Right hindlimb (tissue), 1 donor: ENCODE measurements at places on chromosomes 4 and X.

- peak; percentile 18 for DNase-seq
These were observed 66.0 kb upstream of the C4orf54 start for GRCh38 chr4:99723612-99724011.

- DNase-seq: no peak
These were observed 49.3 kb downstream of the SGMS2 start for GRCh38 chr4:107874024-107874423.

DNA sequence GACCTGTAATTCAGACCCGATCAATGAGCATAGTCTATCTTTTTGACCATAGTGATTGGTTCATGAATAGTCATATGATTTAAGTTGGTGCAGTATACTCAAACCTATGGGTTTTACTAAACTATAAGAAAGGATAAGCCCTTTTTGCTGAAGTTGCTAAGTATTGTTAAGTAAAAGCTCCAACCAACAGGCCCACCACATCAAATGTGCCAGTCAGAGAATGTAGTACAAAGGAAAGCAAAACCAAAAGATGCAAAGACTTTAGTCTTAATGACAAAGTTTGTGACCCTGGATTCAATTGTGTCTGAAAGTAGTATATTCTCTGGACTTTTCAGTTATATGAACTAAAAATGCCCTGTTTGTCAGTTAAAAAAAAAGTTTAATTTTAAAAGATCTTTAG, 208.1 kb upstream of the TET2 start:
- no peak for DNase-seq

DNA sequence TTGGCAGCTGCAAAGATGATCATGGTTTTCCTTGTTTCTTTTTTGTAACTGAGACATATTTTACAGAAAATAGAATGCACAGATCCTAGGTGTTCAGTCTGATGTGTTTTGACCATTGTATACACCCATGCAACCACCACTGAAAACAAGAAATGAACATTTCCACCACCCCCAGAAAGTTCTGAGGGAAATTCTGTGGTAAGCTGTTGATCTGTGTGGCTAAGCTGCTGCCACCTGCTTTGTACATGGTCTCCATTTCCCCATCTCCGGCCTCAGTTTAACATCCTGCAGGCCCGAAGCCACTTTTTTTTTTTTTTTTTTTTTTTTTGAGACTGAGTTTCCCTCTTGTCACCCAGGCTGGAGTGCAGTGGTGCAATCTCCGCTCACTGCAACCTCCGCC, 65.3 kb downstream of the NYX start:
- DNase-seq: no peak

DNA sequence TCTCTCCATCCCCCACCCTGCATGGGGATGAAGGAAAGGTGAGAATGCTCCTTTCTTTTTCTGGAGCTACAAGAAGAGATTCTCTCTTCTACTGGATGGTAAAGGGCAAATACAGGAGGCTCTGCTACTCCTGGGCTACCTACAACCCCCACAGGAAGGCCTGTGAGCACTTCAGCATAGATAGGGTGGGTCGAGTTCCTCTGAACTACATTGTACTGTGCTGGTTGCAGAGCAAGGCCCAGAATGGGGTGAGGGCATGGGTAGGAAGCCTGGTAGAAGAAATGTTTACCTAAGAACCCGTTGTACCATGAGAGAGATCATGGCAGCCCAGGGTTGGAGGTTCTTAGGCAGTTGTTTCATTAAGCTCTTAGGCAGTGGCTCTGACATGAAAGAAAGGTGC, 510.4 kb downstream of the MID1IP1 start:
- no peak for DNase-seq

DNA sequence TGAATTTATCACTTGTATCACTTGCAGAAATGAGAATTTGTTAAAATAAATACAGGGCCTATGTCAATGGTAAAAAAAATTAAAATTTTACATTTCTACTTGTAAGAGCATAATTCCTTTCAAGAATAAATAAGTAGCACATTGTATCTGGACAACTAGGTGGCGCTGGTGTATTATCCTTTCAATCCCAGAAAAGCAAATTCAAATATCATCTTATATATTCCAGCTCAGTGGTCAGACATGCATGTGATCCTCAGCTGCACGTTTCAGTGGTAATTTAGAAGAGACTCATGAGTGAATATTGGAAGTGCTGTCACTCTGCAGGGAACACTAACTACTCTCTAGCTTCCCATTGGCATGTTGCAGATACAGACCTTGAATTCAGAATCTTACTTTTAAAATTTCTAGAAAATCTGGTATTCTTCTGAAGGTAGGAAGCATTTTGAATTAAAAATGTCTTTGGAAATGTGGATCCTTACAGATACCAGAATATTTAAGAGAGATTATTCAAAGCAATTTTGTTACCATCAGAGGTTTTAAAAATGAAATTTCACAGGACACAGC, 1414.7 kb upstream of the TENM3 start:
- DNase-seq: peak; percentile 40

DNA sequence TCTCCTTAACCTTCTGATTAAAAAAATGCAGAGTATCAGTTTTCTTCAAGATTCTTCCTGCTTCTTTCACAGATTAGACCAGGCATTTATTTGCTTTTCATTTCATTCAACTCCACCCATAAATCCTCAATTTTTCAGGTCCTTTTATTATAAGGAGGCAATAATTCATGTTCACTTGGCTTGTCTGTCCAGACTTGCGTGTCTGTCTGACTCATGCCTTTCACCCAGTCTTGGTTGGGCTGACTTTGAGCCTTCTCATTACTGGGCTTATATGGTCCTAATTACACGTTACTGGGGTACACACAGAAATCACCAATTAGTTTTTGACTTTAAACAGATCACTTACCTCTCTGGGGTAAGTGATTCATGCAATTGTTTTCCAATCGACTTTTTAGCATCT, 48.8 kb upstream of the GALNT7 start:
- DNase-seq: no peak

DNA sequence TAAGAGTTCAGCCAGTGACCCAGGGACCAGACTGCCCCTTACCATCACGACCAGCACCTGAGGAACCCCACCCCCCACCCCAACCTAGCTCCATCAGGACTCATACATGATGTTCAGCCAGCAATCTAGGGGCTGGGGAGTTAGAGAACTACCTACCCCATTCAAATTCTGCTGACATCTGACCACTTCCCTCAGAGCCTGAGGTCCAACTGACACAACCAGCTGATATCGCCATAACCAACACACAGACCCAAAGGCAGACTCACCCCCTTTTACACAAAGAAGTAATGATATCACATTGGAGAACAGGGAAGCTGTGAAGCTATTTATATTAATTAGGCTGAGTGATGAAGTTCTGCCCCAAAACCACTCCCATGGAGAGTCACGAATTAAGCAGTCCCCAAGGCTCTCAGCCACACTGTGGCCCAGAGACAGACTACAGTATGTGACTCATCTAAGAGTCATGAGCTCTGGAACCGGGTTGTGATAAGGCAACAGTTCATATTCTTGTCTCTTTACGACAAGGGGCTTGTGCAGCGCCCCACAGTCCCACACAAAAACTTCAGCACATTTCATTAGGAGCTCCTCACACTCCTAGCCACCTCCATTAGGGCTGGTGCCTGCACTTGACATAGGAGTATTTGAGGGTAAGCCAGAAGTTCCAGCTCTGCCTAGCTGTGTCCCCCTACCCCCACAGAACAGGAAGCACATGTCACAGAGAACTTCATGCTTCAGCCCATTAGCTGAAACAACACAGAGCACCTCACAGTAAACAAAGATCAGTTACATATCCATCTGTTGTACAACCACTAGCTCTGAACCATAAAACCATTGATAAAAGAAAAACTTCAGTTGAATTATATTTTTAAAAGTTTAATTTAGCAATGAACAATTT, 184.7 kb upstream of the ZCCHC13 start:
- DNase-seq: no peak

DNA sequence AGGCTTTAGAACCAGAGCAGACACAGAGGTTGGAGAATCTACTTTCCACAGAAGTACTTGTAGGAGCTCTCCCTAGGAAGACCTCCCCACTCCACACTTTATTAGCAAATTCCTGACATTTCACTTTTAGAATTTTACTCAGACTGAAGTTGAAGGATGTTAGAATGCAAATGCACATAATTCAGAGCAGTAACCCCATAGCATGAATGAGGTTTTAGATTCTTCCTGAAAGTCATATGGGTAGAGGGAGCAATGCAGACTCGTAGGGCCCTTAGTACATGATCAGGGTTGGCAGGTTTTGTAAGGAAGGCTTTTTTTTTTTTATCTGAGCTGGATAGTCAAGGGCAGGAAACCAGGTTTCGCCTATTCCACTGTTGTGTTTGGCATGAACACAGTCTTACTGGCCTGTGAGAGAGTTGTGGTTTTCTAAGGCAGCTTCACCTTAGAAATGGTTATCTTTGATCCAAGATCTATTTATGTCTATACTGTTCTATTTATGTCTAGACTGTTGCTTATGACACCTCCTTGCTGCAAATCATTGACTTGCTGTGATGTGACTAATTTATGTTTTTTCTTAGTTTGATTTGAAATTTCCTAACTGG, 48.9 kb downstream of the SPATA18 start:
- DNase-seq: no peak

DNA sequence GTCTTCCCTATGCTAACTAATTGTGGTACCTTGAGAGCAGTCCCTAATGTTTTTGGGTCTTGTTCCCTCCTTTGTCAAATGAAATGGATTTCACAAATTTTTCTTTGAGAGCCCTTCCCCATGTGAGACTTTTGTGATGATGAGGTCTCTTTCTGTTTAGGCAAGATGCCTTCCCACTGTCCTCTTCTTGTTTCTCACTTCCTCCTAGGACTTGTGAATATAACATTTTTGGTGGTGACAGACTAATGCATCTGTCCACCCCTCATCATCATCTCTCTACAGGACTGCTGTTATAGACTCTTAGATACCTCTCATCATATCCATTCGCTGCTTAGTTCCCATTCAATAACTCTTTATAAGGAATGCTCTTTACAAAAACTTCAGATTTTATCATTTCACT, 8.7 kb upstream of the ANK2 start:
- no peak for DNase-seq

DNA sequence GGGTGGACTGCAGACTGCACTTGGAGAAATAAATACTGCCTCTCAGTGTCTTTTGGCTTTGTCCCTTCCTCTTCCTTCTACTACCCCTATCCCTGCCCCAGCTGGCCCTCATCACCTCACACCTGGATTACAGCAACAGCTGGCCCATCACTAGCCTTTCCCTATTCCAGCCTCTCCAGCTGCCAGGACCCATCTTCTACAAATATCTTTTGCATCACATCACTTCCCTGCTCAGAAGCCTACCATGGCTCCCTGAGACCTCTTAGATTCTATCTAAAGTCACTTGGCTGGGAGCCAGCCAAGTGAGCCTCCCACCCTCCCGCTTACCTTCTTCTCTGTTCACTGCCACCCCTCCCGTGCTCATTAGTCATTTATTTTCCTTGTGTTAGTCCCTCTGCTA, 66.8 kb downstream of the TSC22D3 start:
- no peak for DNase-seq

DNA sequence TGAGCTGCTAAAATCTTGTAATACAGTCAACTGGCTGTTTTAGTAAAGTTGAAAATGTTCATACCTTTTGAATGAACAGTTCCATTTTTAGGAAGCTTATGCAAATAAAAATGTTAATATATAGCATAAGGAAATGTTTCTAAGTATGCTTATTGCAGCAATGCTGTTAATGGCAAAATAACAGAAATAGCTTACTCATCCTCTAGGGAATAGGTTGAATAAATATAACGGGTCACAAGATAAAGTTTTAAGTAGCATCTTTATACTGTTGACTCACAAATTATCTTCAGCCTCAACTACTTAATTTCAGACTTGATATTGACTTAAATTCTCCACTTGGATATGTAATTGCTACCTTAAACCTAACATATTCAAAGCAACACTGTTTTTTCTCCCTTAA, 27.7 kb downstream of the HERC3 start:
- DNase-seq: no peak

DNA sequence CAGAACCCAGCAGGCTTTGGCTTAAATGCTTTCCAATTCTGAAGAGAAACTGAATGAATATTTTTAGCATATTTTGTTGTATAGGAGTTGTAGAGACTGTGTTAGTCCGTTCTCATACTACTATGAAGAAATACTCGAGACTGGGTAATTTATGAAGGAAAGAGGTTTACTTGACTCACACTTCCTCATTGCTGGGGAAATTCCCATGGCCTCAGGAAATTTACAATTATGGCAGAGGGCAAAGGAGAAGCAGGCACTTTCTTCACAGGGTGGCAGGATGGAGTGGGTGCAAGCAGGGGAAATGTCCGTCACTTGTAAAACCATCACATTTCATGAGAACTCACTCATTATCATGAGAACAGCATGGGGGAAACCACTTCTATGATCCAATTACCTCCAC, 291.7 kb downstream of the PACRGL start:
- no peak for DNase-seq

DNA sequence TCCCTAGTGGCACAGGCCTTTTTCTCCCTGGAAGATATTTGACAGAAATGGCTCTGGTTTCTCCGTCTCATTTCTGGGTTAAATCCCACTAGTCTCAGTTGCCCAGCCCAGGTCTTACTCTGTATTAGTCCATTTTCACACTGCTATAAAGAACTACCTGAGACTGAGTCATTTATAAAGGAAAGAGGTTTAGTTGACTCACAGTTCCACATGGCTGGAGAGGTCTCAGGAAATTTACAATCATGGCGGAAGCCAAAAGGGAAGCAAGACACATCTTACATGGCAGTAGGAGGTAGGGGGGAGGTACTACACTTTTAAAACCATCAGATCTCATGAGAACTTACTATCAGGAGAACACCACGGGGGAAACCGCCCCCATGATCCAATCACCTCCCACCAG, 81.9 kb downstream of the FHDC1 start:
- no peak for DNase-seq

- DNase-seq: no peak
These were observed 16.8 kb downstream of the MUC7 start for GRCh38 chr4:70488748-70489147.

DNA sequence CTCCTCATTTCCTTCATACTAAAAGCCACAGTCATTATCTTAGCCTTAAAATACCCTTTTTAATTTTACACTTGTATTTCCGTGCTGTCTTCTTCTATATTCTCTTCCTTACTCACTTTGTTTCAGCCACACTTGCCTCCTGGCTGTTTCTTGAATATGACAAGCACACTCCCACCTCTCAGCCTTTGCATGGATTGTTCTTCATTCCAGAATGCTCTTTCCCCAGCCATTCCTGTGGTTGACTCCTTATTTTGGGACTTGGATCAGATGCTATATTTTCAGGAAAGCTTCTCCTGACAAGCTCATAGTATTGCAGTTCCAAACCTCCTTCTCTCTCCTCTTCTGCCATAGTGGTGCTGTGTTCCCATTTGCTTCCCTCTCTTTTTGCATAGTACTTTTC, 291.3 kb downstream of the PDHA2 start:
- DNase-seq: no peak
